ENCODE measurements at places on chromosomes 4 and X.

DNA sequence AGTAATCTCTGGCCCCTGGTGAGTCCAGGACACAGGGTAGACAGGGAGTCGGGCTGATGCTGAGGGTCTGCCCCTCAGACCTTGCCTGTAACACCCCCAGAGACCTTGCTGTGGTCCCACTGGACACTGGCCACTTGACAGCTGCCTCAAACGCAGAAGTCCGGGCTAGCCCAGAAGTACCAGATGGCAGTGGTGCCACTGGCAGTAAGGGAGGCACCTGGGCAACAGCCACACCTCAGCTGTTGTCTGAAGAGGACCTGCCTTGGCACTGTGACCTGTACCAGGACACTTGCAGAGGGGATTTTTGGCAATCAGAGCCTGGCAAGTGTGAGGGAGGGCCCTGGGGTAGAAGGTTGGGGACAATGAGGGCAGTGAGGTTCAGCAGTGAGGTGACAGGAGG is 63.3 kb upstream of the UXT start:
- no peak for DNase-seq

GRCh38 chr4:150080337-150080736 is 2.1 kb downstream of the DCLK2 start:
- DNase-seq = no peak

GRCh38 chr4:56874923-56875322 is 32.8 kb upstream of the REST start:
- DNase-seq = no peak

DNA sequence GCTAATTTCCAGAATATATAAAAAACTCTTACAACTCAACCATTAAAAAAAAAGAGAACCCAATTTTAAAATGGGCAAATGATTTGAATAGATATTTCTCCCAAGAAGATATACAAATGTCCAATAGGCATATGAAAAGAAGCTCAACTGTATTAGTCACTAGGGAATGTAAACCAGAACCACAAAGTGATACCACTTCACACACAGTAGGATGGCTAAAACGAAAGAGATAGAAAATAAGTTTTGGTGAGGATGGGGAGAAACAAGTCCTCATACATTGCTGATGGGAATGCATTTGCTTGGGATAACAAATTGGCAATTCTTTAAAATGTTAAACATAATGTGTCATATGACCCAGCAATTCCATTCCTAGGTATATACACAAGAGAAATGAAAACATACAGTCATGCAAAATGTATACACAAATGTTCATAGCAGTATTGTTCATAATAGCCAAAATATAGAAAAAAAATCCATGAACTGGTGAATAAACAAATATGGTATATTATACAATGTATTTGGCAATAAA is 5.7 kb downstream of the TCEAL3 start:
- DNase-seq = no peak

GRCh38 chr4:14167876-14168510 is 540.5 kb upstream of the BOD1L1 start:
- DNase-seq = no peak

DNA sequence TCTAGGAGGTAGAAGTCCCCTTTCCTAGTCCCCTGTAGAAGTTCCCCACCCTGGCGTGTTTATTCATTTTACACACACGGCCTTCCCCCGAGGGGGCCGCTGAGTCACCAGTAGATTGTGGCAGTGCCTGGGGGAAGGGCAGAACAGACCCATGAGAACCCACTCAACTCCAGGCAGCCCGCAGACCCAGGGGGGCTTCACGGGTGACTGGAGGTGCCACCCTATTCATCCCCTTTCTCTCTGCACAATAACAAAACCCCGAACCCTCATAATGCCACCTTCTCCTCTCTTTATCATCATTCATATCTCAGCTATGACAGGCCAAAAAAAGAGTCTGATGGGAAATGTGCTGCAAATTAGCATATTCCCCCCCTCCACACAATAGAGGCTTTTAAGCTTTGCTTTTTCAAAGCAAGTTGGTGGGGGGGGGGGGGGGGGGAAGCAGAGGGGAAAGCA is 20.4 kb upstream of the GPM6B start:
- DNase-seq = no peak

DNA sequence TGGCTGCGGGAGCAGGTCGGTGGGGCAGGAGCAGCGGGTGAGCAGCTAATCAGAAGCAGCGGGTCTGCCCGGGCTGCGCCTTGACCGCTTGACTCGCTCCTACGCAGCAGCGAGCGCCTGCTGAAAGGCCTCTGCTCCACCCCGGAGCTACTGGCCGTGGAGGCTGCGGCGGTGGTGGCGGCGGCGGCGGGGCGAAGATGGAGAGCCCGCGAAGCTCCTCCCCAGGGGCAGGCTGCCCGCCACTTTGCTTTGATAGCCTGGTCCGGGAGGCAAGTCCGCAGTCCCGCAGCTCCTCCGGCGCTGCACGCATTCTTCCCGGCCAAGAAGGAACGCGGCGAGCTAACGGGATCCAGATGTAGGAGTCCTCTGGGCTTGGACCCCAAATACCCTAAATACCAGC is 36.7 kb downstream of the PJA1 start:
- no peak for DNase-seq

DNA sequence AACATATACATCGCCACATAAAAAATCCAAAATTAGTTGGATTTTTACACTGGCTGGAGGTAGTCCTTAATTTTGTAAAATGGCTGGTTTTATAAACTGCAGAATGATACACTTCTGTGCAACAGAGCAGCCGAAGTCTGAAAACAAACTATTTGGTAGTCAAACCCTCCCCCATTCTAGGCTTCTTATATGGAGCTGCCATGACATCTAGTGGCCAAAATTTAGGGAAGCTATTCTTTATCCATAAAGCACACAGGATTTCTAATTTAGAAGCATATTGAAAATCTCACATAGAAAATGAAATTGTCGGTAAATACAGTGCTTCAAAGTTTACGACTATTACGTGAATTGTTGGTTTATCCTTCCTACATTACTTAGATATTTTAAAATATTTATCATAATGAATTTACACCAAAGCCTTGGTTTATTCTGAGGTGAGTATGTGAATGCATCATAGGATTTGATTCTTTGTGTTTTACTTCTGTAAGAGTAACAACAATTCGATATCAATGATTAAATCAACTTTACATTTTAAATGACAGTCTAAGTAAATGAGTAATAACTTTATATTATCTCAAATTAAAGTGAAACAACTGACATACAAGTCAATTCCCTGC is 113.4 kb upstream of the FAM241A start:
- no peak for DNase-seq

- no peak for DNase-seq
These were observed 24.8 kb upstream of the GUCY1B1 start for GRCh38 chr4:155734065-155734464.

DNA sequence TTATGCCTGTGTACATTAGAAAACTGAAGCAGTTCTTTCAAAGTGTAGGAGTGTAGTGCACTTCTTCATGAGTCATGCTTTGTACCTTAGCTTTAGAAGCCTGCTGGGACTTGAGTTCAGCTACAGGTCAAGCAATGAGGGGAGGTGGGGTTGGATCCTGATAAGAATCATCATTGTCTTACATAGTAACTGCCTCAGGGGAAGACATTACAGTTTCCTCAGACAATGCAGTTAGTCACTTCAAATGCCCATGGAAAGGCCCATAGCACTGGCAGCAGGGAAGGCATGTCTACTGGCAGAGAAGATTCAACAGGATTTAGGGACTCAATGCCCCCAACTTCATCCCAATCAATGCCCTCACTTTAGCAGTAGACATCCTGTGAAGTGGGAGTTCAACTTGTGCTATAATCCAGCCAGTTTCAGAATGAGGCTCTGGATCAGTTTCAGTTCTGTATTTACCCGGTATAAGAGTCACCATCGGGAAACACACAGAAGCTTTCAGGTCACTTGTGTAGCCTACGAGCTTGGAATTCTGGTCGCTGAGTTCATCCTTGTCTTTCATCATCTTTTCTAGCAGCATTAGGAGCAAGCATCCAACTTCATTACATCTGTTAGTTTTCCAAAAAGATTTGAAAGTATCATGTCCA is 1216.5 kb downstream of the RAPGEF2 start:
- DNase-seq = no peak

GRCh38 chr4:168569066-168569930 is 72.4 kb downstream of the PALLD start:
- DNase-seq = no peak

DNA sequence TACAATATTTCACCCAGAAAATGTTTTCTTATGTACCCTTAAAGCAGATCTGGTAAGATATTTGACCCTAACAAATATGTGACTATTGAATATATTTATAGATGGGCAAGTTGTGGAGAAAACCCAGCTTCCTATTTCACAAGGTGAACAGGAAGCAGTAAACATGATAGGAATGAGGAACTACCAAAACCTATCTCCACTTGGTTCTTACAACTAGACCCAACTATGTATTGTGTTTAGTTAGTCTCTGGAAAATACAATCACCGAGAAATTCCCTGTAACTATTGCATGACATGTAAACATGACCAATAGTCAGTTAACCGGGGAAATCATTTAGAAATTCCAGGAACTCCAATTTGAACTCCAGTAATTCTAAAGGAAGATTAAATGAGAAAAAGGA is 8.4 kb upstream of the RXFP1 start:
- no peak for DNase-seq

- DNase-seq = no peak
These were observed 1.5 kb upstream of the TLR7 start for GRCh38 chrX:12865359-12865758.

- DNase-seq = no peak
These were observed 25.0 kb upstream of the UBA6 start for GRCh38 chr4:67725981-67726380.

GRCh38 chrX:1618689-1619088 is 3.8 kb downstream of the ASMT start:
- no peak for DNase-seq

DNA sequence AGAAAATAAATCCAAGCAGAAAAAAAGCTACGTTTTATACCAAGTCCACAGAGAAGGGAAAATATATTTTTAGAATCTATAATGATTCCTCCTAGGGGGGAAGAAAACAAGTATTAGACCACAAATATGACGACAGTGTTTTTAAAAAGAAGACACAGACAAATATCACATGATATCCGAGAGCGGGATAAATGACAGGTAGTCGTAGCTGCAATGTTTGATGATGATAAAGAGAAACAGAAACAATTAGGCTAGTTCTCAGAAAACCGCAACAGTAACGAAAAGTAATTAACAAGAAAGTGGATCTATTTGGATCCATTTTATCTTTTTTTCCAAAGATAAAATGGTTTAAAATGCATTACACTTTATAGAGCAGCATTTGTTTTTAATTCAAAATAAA is 918 bp downstream of the HAUS3 start:
- DNase-seq = no peak

GRCh38 chr4:107094332-107094731 is 58.2 kb upstream of the DKK2 start:
- DNase-seq = no peak

DNA sequence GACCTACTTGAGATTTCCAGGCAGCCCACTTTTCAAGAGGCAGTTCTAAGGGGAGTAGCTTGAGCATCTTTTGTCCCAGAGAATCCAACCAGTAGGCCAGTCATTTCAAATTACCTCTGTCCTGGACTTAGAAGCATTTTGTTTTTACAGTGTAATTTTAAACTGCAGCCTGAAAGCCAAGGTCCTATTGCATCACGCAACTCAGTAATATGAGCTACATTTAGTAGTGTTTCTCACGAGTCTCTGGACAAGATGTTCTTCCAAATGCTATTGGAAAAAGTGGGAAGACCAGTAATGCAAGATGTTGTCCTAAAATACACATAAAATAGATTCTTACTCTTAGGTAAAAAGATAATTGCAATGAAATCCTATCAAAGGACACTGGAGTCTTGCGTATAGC is 182.5 kb upstream of the ARX start:
- DNase-seq = no peak

DNA sequence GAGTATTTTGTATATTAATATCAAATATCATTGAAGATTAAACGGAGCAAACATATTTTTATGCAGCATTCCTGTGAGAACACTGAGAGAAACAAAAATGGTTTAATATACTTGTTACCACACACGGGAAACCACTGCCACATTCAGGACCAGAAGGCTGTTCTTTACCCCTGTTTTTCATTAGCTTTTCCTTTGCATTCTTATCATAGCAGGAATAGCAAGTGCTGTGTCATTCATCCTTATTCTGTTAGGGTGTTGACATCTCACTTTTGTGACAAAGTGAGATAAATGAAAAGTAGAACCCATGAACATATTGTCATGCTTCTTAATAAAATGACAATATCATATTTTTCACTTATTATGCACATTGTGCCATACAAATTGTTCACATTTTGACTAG is 212.4 kb upstream of the NDST4 start:
- DNase-seq = no peak

- DNase-seq = no peak
These were observed 103.6 kb downstream of the PHOX2B start for GRCh38 chr4:41644915-41645295.

- peak; percentile 56 for DNase-seq
These were observed 49.2 kb downstream of the ENPP6 start for GRCh38 chr4:184168406-184169019.

DNA sequence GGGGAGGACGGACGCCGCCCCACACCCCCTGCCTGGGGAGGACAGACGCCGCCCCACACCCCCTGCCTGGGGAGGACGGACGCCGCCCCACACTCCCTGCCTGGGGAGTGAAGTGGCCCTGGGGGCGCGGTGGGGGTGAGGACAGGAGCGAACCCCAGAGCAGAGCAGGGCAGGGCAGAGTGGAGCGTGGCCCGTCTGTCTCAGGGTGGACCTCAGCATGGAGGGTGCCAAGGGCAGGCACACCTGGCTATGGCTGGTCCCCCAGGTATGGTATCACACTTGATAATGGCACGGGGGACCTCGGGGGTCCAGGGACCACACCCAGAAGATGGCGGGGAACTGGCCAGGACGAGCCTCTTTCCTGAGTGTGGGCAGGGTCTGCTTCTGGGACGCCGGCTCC is 9.6 kb downstream of the LRPAP1 start:
- DNase-seq = no peak

GRCh38 chr4:52572936-52573485 is 86.1 kb downstream of the USP46 start:
- DNase-seq = no peak

DNA sequence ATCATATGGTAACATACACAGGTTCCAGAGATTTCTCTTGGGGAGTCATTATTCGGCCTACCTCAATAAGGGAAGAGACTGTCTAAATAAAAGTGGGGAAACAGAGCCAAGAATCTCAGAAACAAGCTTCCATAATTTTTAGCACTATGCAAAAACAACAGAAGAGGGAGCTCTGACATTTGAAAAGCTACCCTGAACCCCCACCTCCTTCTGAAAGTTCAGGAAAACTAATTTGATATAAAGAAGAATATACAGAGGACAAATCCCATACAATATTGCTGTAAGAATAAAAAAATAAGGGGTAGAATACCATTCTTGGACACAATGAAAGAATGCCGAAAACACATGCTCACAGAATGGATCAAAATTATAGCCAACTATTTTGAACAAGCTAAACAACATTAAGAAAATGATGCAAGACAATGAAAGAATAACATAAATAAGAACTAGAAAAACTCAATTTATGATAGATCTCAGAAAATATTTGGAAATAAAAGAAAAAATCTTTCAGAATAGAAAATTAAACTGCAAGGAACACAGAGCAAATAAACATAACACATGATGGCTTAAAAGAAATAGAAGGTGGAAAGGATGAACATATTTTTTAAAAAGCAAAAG is 14.4 kb upstream of the ZNF41 start:
- DNase-seq = no peak
